Hepatocyte (in vitro differentiated cells): ENCODE measurements at places on chromosomes 4 and X. TPM values are rescaled to one million over a fixed set of nuclear protein-coding genes. Genes with fewer than 3 reads are reported as not detected.

TEX11 gene
- 0.20 TPM in 1 of 2 replicates, not detected in the other for total RNA-seq

GAGE12J gene
- total RNA-seq = not detected in 2 replicates

KLB gene
- total RNA-seq = 18.2 and 20.3 TPM in 2 replicates

NALF2 gene
- 0.16 and 0.20 TPM in 2 replicates for total RNA-seq

FREM3 gene
- 0.20 and 0.23 TPM in 2 replicates for total RNA-seq

UGT2A2 gene
- total RNA-seq = not detected in 2 replicates

HS3ST1 gene
- 1.5 and 1.7 TPM in 2 replicates for total RNA-seq

HAND2 gene
- total RNA-seq = 67.9 and 69.7 TPM in 2 replicates

DNA sequence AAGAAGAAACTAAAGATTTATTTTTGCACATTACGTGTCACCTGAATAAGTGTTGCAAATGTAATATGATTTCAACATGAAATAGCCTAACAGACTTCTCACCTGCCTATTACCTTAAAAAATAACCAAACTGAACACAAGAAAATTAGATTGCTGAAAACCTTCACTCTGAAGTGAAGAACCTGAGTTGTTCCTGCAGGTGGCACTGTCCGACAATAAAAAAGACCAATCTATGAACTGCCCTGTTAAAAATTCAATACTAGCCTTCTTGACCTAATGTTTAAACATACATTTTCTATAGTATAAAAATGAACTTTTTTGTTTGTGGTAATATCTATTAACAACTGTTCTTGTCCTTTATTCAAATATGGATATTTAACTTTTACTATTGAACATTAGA is 69.2 kb upstream of the PNPLA4 start:
- no peak overlapping the region for H3K27ac ChIP-seq
- no peaks in the 10 kb centered on the region for H3K27me3 ChIP-seq
- DNase-seq = peak; percentile 36
- H3K4me3 ChIP-seq = no peak overlapping the region
- H3K36me3 ChIP-seq = no peaks in the 10 kb centered on the region
- H3K4me1 ChIP-seq = no peaks in the 10 kb centered on the region

GRCh38 chrX:31981546-31982062 is 909.8 kb upstream of the FTHL17 start:
- no peak overlapping the region for H3K4me3 ChIP-seq
- H3K4me1 ChIP-seq = no peaks in the 10 kb centered on the region
- DNase-seq = no peak
- H3K27me3 ChIP-seq = no peaks in the 10 kb centered on the region

- no peak overlapping the region for H3K4me3 ChIP-seq
- peak; percentile 11 for DNase-seq
- H3K4me1 ChIP-seq = no peaks in the 10 kb centered on the region
- H3K27ac ChIP-seq = peak overlapping the region; percentile 43
- no peaks in the 10 kb centered on the region for H3K36me3 ChIP-seq
Measured at GRCh38 chrX:68114573-68115129, 318.6 kb downstream of the OPHN1 start.

GRCh38 chr4:35503435-35503834 is 740.9 kb downstream of the ARAP2 start:
- DNase-seq = no peak
- H3K27ac ChIP-seq = no peak overlapping the region
- no peaks in the 10 kb centered on the region for H3K36me3 ChIP-seq
- no peaks in the 10 kb centered on the region for H3K4me1 ChIP-seq
- no peak overlapping the region for H3K4me3 ChIP-seq
- no peaks in the 10 kb centered on the region for H3K27me3 ChIP-seq

DNA sequence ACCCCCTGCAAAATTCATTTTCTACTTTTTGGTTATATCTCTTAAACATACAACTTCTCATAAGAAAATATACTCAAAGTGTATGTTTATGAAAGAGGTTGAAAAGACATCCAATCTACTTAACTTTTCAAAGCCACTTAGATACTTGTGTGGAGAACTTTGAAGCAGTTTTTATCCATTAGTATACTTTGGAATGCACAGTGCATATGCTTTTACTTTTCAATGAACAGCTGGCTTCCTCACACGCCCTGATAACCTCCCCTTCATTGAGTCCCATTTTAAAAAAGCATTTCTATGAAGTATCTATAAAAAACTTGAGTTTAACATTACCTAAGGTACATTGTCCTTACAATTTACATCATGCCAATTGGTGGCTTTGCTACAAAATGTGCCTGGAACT is 73.8 kb downstream of the VEGFC start:
- no peaks in the 10 kb centered on the region for H3K27me3 ChIP-seq
- no peak overlapping the region for H3K27ac ChIP-seq
- H3K4me3 ChIP-seq = no peak overlapping the region
- no peaks in the 10 kb centered on the region for H3K4me1 ChIP-seq

DNA sequence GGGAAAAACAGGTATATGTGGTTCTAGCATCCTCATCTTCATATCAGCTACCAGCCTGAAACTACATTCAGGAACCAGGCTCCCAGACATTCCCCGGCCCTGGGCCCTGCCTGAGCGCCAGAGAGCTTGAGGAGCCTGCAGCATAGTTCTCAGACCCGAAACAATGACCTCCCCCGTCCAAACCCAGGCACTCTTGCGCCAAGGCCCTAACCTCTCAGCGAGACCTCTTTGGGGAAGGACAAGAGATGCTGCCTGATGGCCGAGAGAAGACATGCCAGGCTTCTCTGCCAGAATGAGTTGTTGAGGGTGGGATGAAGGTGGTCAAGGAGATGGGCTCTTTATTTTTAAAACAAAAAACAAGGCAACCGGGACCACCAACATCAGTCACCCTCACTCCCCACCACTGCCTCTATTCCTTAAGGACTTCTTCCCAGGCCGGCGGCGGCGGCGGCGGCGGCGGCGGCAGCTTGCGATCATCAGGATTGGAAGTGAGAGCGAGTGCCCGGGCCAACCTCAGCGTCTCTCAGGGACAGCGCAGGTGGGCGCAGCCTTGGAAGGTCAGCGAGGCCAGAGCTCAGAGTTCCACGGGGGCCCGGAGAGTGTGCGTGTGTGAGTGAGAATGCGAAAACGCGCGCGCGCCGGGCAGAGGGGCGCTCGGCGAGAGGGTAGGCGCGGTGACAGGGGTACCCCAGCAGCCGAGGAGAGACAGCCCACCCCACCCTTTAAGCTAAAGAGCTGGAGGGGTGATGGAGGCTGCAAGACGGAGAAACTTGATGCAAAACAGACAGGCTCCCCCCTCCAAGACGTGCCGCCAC is 601 bp downstream of the INPP4B start:
- H3K27me3 ChIP-seq = peaks cover 62% of the 10 kb centered on the region
- no peaks in the 10 kb centered on the region for H3K4me1 ChIP-seq
- H3K27ac ChIP-seq = no peak overlapping the region
- peak; percentile 28 for DNase-seq

- DNase-seq = no peak
- H3K36me3 ChIP-seq = no peaks in the 10 kb centered on the region
- no peak overlapping the region for H3K27ac ChIP-seq
- H3K4me1 ChIP-seq = no peaks in the 10 kb centered on the region
- H3K4me3 ChIP-seq = no peak overlapping the region
Measured at GRCh38 chr4:24675721-24676389, 91.5 kb upstream of the DHX15 start.

DNA sequence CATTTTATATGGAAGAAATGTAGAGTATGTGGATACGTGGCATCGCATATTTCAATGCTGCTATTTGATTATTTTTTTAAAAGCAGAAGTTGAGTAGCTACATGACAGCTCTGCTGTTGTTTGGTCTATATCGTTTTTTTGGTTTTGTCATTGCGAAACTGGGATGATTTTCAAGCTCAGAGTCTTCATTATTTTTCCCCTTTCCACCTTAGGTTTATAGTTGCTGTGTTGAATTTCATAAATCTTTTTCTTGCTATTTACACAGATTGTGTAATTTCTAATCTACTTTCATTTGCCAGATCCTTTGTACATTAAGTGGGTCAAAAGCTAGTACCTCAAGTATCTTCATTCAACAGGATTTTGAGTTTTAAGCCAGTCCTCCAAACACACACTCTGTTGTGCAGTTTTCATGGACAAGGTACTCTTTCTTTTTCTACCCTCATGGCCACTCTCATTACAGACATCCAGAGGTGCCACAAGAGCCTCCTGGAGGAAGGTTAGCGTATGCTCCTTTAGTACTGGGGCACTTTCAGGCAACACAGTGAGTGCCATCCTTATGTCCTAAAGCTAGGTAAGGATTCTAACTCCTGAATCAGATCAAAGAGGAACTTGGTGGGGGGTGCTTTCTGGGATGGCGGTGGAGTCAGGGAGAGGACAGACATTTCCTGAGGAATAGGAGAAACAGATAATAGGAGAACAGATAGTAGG is 123.2 kb downstream of the FHIP1A start:
- no peaks in the 10 kb centered on the region for H3K27me3 ChIP-seq
- no peak for DNase-seq
- H3K27ac ChIP-seq = no peak overlapping the region
- no peaks in the 10 kb centered on the region for H3K4me1 ChIP-seq
- H3K36me3 ChIP-seq = no peaks in the 10 kb centered on the region

- H3K27me3 ChIP-seq = no peaks in the 10 kb centered on the region
- peak; percentile 87 for DNase-seq
- no peak overlapping the region for H3K4me3 ChIP-seq
- peak overlapping the region; percentile 86 for H3K27ac ChIP-seq
Measured at GRCh38 chr4:53592686-53593501, 1.6 kb upstream of the LNX1 start.

- no peak overlapping the region for H3K27ac ChIP-seq
- H3K4me1 ChIP-seq = no peaks in the 10 kb centered on the region
- H3K4me3 ChIP-seq = no peak overlapping the region
- DNase-seq = no peak
- H3K27me3 ChIP-seq = no peaks in the 10 kb centered on the region
Measured at GRCh38 chr4:67762086-67762485, 7.9 kb upstream of the GNRHR start.

- no peak overlapping the region for H3K27ac ChIP-seq
- no peaks in the 10 kb centered on the region for H3K4me1 ChIP-seq
- H3K27me3 ChIP-seq = no peaks in the 10 kb centered on the region
- DNase-seq = no peak
- no peak overlapping the region for H3K4me3 ChIP-seq
Measured at GRCh38 chr4:74990276-74990875, 57.5 kb downstream of the PARM1 start.

DNA sequence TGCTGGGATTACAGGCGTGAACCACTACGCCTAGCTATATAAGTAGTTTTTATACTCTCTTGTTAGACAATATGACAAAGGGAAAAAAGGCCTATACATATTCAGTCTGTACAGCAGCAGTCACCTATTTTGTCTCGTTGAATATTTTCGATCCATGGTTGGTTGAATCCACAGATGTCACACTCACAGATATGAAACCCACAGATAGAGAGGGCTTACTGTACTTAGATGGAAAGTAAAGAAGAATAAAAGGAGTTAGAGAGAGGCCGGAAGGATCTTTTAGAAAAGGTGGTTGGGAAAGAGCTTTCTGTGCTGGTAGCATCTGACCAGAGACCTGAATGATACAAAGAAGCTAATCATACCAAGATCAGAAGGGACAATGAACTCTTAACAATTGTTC is 38.3 kb upstream of the SPINK2 start:
- H3K4me1 ChIP-seq = no peaks in the 10 kb centered on the region
- H3K4me3 ChIP-seq = no peak overlapping the region
- no peak for DNase-seq
- no peak overlapping the region for H3K27ac ChIP-seq

DNA sequence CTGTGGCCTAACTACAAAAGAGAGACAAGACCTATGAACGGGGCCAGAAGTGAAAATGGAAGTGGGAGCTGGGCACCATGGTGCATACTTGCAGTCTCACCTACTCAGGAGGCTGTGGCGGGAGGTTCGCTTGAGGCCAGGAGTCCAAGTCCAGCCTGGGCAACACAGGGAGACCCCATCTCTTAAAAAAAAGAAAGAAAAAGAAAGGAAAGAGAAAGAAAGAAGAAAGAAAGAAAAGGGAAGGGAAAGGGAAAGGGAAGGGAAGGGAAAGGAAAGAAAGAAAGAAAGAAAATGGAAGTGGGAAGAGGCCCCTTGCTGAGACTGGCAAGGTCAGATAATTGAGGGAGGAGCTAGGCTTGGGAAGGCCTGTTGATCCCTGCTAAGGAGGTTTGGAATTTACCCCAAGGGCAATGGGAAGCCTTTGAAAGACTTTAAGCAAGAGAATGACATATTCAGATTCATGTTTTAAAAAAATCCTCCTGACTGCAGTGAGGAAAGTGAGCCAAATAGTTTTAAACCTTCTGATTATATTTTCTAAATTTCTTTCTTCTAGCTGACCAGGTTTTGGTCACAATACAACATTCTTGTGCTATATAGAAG is 17.7 kb upstream of the HERC5 start:
- no peaks in the 10 kb centered on the region for H3K27me3 ChIP-seq
- H3K4me3 ChIP-seq = no peak overlapping the region
- no peak overlapping the region for H3K27ac ChIP-seq
- no peak for DNase-seq
- no peaks in the 10 kb centered on the region for H3K36me3 ChIP-seq
- no peaks in the 10 kb centered on the region for H3K4me1 ChIP-seq

- no peak overlapping the region for H3K27ac ChIP-seq
- H3K27me3 ChIP-seq = no peaks in the 10 kb centered on the region
- H3K36me3 ChIP-seq = no peaks in the 10 kb centered on the region
Measured at GRCh38 chrX:19897091-19897490, 9.7 kb upstream of the SH3KBP1 start.

- no peak for DNase-seq
- H3K4me3 ChIP-seq = no peak overlapping the region
- no peaks in the 10 kb centered on the region for H3K27me3 ChIP-seq
- H3K36me3 ChIP-seq = no peaks in the 10 kb centered on the region
- no peaks in the 10 kb centered on the region for H3K4me1 ChIP-seq
Measured at GRCh38 chr4:162010362-162010761, 153.4 kb downstream of the FSTL5 start.

- no peak for DNase-seq
- no peaks in the 10 kb centered on the region for H3K36me3 ChIP-seq
- H3K27me3 ChIP-seq = no peaks in the 10 kb centered on the region
- no peak overlapping the region for H3K4me3 ChIP-seq
Measured at GRCh38 chrX:68464796-68465195, 31.5 kb upstream of the OPHN1 start.

GRCh38 chr4:112183252-112183651 is 38.0 kb downstream of the FAM241A start:
- no peak for DNase-seq
- H3K27me3 ChIP-seq = no peaks in the 10 kb centered on the region
- H3K4me1 ChIP-seq = no peaks in the 10 kb centered on the region

DNA sequence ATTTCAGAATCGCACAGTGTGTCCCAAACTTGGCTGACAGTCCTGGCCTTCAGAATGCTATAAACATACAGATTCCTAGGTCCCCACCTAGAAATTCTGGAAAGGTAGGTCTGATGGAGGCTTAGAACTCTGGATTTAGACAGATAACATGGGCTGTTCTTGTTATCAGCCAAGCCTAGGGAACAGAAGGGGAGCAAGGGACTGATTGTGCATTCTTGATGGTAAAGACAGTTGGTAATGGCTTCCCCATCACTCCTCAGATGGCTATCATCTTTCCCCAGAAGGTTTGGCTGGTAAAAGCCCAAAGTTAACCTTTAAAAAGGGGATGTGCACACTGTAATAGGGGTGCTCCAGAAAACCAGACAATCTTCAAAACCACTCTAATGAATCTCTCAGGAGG is 35.7 kb downstream of the DIPK2B start:
- H3K4me1 ChIP-seq = no peaks in the 10 kb centered on the region
- no peaks in the 10 kb centered on the region for H3K36me3 ChIP-seq
- H3K27me3 ChIP-seq = no peaks in the 10 kb centered on the region
- no peak overlapping the region for H3K4me3 ChIP-seq
- H3K27ac ChIP-seq = no peak overlapping the region
